ENCODE measurements at places on chromosomes 11 and 22.

- no peak for DNase-seq
Observed at GRCh38 chr11:80241766-80242165, 800.9 kb upstream of the TENM4 start.

DNA sequence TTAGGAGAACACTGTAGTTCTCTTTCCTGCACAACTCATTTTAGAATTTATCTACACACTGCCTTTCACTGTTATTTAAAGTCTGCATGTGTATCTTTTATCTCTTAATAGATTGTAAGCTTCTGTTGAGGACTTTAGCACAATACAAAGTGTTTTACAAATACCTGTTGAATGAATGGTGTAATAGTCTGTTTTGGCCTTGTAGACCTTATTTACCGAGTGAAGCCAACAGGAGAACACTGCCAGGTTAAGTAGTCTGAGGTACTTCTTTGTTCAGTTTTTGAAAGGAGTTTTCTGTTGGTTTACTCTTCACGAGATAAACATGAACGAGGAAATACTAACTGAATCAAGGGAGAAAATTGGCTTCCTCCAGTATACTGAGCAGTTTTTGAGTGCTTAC is 31.0 kb downstream of the SIK2 start:
- DNase-seq, result no peak

DNA sequence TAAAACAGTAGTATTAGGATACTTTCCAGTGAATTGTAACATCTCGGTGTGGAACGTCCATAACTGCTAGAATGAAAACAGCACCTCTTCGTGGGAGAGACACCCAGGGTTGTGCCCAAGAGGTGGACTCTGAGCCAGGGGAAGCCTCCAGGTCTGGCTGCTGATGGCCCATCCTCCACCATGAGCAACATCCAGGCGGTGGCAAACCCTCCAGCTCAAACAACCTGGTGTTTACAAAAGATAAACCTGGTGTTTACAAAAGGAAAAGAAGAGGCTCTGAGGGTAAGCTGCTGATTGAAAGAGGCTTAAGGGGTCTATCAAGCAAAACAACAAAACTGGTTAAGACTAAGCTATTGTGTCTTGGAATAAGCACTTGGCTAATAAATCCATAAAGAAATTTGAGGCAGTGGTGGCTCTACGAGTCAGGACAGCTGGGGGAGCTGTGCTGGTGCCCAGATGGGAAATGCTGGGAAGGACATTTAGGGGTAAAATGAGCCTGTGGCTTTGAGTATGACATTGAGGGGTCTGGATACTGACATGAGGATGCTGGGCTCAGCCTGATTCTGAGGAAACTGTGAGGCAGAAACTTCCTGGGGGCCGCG is 909.0 kb downstream of the BRD1 start:
- DNase-seq, result no peak

DNA sequence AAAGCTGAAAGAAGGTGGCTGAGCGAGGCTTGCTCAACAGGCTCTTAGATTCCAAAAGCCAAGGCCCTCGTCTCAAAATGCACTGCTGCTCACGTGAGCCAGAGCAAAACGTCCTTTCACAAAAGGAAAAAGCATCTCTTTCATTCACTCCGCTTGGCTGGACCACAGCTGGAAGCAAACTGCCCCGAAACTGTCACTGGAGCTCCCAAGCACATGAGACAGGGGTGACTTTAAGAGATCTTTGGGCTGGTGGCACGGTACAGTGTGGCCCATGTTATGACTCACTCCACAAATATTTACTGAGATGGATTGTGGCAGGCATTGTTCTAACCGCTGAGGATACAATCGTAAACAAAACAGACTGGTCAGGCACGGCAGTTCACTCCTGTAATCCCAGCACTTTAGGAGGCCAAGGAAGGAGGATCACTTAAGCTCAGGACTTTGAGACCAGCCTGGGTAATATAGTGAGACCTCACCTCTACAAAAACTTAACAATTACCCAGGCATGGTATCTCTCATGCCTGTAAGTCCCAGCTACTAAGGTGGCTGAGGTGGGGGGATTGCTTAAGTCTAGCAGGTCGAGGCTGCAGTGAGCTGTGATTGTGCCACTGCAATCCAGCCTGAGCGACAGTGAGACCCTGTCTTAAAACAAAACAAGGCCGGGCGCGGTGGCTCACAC is 3.6 kb downstream of the PLA2G6 start:
- no peak for DNase-seq

- DNase-seq, result no peak
Observed at GRCh38 chr11:118054712-118055640, 21.9 kb upstream of the TMPRSS4 start.

DNA sequence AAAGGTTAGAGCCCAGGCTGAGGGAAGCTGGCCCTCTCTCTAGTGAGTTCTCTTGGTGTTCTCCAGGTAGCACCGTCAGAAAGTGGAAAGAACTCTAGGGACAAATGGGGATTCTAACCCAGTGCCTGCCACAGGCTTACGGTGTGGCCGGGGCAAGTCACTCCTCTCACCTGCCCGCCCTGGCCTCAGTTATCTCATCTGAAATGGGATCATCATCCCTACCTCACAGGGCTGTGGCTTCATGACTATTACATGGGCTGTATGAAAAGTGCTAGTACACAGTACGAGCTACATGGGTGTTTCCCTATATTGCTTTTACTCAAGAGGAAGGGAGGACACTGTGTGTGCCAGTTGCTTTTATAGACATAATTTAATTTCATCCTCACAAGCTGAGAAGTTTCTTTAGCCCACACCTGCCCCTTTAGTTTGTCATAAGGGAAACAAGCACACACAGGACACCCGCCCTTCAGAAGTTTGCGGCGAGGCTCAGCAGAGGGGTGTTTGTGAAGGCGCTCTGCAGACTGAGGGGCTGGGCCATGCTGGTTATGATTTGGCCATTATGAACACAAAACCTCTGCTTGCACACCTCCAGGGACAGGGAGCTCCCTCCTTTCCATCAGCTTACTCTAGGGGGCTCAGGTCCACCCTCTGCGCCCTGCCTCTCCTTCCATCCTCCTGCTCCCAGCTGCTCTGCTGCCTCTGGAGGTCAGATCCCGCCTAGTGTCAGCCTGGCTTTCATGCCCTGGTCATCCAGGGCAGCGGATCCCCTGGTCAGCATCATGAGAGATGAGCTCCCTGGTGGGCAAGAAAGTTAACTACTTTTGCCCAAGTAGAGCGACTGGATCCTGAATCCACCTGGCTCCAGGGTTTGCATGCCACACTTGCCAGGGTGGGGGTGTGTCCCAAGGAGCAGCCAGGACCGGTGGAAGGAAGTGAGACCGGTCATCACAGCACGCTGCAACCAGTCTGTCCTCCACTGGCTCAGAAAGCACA is 1.2 kb downstream of the KLHL35 start:
- DNase-seq, result no peak

- DNase-seq, result no peak
Observed at GRCh38 chr11:69116671-69117070, 39.1 kb upstream of the SMIM38 start.

DNA sequence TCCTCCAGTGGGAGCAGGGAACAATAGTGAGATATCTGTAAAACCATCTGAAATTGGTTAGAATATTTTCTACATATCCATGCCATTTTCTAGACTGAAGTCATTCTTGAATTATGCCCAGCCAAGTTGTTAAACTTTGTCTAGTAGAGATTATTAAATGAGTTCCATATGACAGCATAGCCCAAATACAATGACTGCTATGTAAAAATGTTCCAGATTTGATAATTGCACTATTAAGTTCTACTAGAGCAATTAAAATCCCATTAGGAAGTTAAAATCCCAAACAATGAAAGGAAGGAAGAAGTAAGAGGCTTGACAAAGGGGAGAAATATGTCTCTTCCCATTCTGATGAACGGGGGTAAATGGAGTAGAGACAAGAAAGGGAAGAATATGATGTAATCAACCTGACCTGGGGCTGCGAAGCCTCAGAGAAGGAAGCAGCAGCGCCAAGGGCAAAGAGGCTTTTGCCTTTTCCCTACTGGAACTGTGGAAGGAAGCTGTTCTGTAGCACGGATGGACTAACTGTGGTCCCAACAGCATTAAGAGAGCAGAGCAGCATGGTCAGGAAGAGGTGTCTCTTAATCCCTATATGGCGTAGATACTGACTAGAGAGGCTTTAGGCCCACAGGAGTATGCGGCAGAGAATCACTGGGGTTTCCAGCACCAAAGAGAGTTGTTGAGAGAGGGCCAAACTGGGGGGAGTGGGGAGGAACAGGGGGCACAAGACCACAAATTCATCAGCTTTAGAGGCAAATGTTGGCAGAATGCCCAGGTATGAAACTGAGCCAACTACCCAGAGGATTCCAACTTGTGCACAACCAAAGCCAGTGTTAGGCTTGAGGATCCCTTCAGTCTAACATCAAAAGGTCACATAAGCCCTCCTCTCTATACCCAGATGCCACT is 26.7 kb downstream of the RRP8 start:
- no peak for DNase-seq

GRCh38 chr22:23714596-23715578 is 24.1 kb downstream of the RGL4 start:
- no peak for DNase-seq

- no peak for DNase-seq
Observed at GRCh38 chr11:68481579-68482240, 21.2 kb downstream of the PPP6R3 start.

DNA sequence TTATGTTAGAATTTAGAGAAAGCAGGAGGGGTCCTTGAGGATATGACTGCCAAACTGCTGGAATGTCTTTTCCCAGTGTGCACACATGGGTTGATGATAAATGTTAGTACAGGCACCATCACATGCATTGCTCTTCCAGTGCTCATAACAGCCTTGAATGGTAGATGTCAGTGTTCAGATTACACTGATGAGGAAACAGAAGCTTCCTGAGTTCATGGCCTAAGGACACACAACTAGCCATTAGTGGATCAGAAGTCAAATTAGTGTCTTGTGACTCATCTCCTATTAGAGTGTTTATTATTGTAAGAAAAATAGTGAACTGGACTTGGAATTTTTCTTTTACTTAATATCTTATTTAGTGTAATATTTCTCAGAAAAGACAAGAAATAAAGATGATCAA is 241.5 kb downstream of the DDX10 start:
- no peak for DNase-seq

DNA sequence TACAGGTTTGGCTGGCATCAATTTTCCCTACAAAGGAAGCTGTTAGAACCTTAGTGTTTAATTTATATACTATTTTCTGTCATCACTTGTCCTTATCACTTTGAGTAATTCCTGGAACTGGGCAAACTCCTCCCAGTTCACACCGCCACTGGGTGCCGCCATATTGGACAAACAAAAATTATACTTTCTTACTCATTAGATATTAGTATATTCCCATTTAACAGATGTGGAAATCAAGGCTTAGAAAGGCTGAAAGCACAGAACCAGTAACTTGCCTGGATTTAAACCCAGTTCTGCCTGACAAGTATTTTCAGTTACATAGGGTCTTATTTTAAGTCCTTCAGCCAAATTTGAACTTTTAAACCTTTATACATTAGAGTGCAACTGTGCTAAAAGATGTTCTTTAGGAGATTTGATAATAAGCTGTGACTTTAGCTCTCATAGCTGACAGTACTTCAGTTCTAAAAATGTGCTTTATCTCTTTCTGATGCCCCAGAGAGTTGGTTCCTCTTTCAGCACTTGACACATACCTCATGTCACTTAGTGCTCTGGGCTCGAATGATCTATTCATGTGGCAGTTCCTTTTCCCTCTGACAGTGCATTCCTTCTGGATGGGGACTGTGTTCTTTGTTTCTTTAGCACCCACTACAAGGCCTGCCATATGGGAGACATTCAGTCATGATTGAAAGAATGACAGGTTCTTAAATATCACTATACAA is 25.4 kb downstream of the COA4 start:
- DNase-seq, result no peak

- no peak for DNase-seq
Observed at GRCh38 chr11:44860346-44860745, 90.3 kb downstream of the TP53I11 start.

GRCh38 chr11:118572981-118573550 is 857 bp downstream of the ARCN1 start:
- DNase-seq, result no peak

DNA sequence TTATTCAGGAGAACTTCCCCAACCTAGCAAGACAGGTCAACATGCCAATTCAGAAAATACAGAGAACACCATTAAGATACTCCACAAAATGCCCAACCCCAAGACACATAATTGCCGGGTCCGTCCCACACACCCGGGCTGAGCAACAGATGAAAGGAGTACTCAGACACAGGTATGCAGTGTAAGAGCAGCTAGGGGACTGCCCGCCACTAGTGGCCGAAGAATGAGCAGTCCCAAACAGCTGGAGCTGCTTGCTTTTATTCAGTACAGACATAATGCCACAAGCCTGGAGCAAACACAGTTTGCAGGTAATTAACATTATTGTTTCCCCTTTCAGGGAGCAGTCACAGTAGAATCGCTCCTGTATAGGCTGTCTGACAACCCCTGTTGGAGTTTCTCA is 364.6 kb downstream of the LUZP2 start:
- no peak for DNase-seq

DNA sequence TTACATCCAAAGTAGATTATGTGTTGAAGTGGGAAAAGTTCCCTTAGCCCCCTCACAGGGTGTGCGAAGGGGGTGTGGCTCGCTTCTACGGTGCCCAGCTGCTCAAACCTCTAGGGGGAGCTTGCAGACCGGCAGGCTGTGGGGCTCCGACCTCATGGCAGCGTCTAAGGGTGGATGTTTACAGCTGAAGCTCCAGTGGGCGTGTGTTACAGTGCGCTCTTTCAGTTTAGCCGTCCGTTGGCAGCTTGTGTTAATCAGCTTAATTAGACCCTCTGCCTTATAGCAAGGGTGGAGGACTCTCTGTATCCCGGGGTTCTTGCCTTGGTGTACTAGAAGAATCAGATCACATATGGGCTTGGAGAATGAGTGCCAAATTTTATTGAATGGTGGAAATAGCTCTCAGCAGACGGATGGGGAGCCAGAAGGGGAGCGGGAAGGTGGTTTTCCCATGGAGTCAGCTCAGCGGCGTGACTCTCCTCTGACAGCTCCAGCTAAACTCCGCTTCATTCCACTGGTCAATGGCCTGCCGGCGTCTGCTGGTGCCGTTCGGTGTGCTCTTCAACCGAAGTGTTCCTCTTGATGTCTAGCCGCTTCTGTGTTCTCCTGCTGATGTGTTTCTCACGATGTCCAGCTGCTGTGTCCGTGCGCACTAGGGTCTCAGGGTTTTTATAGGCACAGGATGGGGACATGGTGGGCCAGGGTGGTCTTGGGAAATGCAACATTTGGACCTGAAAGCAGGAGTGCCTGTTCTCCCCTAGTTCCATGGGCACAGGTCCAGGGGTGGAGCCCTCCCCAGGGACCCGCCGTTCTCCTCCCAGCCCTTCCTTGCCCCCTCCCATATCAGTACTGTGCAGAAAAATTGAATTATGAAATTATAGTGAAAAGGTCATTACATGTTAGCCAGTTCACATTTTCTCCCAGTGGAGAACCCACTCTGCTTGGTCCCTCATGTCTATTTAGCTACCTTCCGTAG is 28.6 kb upstream of the OR10G7 start:
- no peak for DNase-seq

DNA sequence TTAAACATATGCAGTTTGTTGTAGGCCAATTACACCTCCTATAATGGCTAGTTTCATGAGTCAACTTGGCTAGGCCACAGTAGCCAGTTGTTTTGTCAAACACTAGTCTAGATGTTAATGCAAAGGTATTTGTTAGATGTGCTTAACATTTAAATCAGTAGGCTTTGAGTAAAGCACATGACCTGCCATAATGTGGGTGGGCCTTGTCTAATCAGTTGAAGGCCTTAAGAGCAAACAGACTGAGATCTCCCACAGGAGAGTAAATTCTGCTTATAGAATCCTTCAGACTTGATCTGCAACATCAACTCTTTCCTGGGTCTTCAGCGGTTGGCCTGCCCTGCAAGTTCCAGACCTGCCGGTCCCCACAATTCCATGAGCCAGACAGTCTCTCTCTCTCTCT is 1345.9 kb downstream of the BRD1 start:
- DNase-seq, result no peak

GRCh38 chr22:35352214-35353111 is 28.4 kb upstream of the HMOX1 start:
- no peak for DNase-seq
